SJSA1 (cell line): ENCODE measurements at places on chromosomes 12 and 14.

DNA sequence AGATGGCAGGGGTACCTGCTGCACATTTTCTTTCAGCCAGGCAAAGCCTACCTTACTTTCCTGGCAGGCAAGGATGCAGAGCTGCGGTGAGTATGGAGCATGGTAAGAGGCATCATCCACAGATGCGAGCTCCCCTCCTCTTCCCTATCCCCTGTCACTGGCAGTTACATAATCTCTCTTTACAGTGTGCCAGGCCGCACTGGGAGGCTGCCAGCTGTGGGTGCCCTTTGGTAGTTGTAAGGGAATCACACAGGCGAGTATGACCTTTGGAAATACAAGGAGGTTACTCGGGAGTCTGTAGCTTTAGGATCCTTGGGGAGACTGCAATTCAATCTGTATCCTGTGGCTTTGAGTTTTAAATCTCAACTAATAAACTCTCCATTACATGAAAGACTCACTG is 132.5 kb downstream of the KTN1 start:
- no peak for DNase-seq

GRCh38 chr14:104642540-104642868 is 37.9 kb upstream of the TMEM179 start:
- no peak for DNase-seq

GRCh38 chr12:90044069-90044468 is 335.4 kb upstream of the ATP2B1 start:
- DNase-seq: no peak

GRCh38 chr14:67559639-67560038 is 26.5 kb downstream of the PLEKHH1 start:
- DNase-seq: no peak

- DNase-seq: peak; percentile 71
Measured at GRCh38 chr12:6965026-6965661, 5.3 kb downstream of the PHB2 start.
